ENCODE measurements at places on chromosomes 12 and 14.
A peak's percentile ranks its signal among the peaks of the same experiment; 100 is the strongest.

- no peak for DNase-seq
Measured at GRCh38 chr12:42498549-42499247, 90.8 kb downstream of the PRICKLE1 start.

GRCh38 chr14:50402965-50403364 lies 6.3 kb upstream of the CDKL1 start:
- no peak for DNase-seq

GRCh38 chr12:49783917-49784676 lies 42.7 kb downstream of the TMBIM6 start:
- DNase-seq = no peak

DNA sequence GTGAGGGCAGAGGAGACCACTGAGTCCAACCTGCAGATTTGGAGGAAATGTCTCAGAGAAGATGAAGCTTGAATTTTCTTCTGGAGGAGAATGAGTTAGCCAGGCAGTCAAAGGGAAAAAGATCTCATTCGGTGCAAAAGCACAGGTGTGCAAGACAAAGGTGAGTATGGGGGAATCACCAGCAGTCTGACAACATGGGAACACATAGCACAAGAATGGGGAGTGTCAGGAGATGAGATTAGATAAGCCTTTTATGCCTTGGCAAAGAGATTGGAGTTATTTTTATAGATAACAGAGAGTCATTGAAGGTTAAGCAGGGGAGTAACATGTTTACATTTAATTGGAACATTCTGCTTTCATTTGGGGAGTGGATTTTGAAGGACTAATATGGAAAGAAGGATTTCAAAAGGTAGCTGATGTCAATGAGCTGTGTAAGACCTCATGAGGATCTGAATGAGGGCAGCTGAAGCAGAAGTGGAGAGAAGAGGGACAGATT lies 171.3 kb upstream of the NTF3 start:
- DNase-seq = no peak

GRCh38 chr12:12807970-12808702 lies 5.0 kb upstream of the DDX47 start:
- no peak for DNase-seq

- DNase-seq = peak; percentile 68
Measured at GRCh38 chr14:35964697-35965286, 138.7 kb downstream of the BRMS1L start.

DNA sequence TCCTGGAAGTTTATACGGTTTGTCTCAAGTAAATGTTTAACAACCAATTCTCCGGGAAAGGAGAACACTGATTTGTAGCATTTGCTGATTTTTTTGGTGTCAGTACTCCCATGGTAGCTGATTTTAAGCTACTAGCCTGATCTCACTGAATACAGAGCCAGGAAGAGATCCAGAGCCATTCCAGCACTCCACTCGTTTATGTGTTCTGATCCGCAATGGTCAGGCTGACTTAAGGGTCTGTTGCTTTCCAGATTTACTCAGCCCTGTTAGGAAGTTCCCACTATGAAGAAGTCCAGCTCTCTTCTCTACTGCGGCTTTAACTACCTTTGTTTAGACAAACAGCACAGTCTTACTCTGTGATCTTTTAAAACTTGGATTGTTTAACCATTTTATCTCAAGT lies 38.0 kb upstream of the NID2 start:
- DNase-seq = no peak

DNA sequence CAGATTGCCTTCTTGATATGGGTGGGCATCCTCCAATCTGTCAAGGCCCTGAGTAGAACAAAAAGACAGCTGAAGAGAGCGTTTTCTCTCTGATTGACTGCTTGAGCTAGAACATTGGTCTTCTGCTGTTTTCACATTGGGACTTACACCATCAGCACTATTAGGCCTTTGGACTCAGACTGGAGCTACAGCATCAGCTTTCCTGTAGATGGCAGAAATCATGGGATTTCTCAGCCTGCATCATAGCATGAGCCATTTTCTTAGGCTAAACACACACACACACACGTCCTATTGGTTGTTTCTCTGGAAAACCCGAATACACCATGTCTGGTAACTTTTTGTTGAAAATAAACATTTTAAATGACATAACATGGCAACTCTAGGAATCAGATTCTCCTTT lies 15.8 kb upstream of the PPM1A start:
- DNase-seq = no peak

- DNase-seq = peak; percentile 37
Measured at GRCh38 chr12:46664761-46665287, 161.0 kb downstream of the SLC38A4 start.

DNA sequence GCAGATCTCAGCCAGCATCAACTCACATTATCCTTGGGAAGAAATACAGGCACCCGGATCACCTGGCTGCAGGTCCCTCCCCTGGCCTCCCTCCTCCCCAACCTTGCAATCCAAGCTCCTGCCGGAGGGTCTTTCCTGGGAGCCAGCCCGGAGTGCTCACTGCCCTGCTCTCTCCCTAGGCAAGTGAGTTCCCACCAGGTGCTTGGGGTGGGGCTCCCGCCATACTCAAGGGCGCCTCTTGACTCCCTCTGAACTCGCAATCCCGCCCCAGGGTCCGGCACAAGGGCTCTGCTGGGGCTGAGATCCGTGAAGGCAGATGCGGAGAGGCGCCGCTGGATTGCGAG lies 1.2 kb upstream of the CEP170B start:
- DNase-seq = peak; percentile 57

DNA sequence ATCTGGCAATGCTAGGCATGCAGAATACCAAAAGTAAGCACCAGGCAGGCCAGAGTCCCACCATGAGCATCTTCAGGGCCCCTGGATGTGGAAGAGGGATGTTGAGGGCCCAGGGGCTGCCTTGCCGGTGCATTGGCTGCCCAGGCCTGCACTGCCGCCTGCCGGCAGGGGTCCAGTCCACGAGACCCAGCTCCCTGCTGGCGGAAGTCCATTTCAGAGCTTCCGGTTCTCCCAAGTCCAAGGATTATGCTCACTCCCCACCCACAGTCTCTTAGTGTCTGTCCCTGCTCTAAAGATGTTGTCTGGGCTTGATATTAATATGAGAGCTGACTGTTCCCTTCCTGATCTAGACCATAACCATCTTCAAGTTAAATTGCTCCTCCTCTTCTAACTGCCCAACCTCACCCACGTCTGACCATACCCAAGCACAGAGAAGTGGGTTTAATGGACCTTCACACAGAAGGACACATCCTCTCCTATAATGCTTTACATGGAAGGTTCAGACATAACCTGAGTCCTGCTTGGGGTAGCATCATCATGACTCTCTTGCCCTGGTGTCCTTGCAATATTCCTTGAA lies 117.4 kb downstream of the DAD1 start:
- peak; percentile 66 for DNase-seq

DNA sequence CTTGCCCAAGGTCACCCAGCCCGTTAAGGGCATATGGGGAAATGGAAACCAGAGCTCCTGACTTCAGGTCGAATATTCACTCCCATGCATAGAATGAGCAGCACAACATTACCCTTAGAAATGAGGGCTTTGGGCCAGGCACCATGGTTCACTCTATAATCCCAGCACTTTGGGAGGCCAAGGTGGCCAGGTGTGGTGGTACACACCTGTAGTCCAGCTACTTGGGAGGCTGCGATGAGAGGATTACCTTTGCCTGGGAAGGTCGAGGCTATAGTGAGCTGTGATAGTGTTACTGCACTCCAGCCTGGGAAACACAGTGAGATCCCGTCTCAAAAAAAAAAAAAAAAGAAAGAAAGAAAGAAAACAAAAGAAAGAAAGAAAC lies 341.0 kb upstream of the TMPO start:
- no peak for DNase-seq

GRCh38 chr12:80648881-80649280 lies 58.6 kb upstream of the MYF6 start:
- DNase-seq = no peak

DNA sequence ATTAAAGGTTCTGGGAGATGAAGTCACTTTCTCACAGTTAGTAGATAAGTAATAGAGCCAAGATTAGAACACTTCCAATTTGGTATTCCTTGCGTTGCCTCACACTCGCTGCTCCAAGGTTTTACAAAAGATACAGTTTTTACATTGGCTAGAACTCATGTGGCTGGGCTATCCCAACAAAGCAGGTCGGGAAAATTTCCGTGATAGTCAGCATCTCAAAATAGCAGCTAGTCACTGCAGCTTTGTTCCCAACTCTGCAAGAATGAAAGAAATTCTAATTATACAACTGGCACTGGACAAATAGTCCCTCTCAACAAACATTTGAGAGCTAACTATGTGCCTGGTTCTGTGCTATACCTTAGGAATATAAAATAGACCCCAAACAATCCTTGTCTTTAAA lies 24.6 kb upstream of the PPP1R12A start:
- DNase-seq = no peak

- DNase-seq = no peak
Measured at GRCh38 chr14:93977790-93978581, 1.6 kb upstream of the ASB2 start.

DNA sequence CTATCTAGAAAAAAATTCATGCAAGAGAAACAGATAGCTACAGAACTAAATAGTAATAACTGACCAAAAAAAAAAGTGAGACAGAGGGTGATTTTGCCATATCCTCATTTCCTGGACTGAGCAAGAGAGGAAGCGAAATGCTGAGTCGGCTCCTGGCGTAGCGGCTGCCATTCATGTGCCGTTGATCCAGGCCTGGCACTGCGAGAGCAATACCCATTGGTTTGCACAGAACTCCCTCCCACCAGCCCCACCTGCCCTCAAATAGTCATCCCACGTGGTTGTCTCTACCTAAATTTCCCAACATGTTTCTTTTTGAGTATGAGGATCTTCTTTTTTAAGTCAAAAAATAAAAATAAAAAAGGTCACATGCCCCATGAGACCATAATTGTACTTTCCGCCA lies 9.4 kb upstream of the WNT5B start:
- no peak for DNase-seq

- DNase-seq = peak; percentile 46
Measured at GRCh38 chr12:103824845-103825244, 16.2 kb downstream of the NT5DC3 start.

GRCh38 chr12:80938397-80938796 lies 663 bp upstream of the LIN7A start:
- no peak for DNase-seq

- DNase-seq = no peak
Measured at GRCh38 chr12:46134205-46134811, 134.5 kb downstream of the SLC38A1 start.

DNA sequence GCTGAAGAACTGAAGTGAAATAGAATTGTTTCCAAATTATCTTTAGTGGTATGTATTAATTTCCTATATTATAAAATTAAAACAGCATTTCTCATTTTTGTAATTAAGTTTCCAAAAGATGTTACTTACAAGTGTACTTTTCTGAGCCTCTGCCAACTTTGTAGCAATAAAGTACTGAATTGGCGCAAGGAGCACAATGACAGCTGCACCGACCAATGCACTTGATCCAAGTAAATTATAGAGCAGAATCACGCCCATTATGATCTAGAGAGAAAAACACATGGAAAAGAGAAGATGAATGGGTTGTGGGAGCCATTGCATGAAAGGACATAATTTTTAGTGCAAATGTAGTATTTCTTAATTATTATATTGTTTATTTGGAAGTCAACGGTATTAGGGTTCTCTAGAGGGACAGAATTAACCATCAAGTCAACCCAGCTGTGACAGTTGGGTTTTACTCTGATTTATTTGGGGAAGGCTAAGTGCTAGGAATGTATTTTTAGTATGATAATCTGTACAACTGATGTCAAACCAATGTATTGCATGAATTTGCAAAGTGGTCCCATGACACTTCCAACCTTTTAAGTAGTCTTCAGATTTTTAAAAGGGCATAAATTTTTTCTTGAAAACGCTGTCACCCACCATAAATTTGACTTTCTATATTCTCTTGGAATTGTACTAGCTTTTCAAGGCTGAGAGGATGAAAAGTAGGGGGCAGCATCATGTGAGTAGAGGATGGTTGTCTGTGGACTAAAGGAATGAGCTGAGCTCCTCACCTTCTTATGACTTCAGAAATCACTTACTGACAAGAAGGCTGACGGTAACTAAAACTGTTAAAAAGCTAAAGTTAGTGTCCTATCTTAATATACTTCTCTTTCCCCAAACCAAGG lies 33.0 kb downstream of the ABCC9 start:
- no peak for DNase-seq

GRCh38 chr12:27747111-27747820 lies 32.8 kb upstream of the KLHL42 start:
- DNase-seq = no peak

- peak; percentile 86 for DNase-seq
Measured at GRCh38 chr12:95446506-95446900, 27.4 kb upstream of the METAP2 start.

DNA sequence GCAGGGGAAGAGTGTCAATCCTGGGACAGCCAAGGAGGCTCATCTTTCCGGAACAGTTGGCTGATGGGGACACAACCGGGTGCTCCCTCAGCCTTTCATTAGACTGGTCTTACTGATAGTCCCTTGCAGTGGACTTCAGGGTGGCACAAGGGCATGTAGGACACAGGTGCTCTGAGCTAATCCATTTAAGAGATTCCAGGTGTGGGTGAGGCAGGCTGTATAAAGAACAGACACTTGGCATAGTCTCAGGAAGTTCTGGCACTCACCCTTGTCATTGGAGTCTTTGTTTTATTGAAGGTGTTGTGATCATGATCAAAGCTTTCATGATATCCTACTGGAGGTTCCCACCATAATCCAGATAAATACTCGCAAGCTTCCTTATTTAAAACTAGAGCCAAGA lies 341.6 kb downstream of the EMP1 start:
- no peak for DNase-seq

DNA sequence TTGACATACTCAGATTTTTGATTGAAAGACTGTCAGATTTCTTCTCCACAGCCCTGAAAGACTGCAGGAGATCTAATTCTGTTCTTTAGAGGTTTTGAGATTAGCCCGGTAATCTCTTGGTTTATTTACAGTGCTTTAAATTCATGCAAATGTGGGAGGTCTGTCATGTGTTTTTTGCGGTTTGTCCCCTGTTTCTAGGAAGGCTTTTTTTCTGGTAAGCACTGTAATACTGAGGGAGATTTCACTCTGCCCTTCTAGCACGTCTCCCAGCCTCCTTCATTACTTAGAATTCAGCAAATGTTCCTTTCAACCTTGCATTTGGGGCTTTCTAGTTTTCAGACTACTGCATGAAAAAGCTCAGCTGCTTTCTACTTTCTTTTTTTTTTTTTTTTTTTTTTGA lies 31.1 kb downstream of the GPHN start:
- peak; percentile 21 for DNase-seq

GRCh38 chr12:54701940-54702592 lies 53.9 kb upstream of the DCD start:
- peak; percentile 60 for DNase-seq

DNA sequence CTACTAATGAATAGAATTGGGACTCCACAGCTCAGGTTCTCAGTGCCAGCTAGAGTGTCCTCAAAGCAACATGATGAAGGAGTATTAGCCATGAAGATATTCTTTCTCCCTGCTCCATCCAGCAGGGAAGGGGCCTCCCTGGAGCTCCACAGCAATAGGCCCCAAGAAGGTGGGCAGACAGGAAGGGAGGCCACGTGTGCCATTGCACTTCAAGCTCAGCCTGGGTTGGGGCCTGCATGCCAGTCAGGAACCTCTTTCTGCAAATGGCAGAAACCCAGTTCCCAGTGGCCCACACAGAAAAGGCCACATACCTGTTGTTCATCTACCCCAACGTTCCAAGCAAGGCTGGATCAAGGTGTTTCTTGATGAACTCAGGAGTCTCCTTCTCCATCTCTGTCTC lies 357.5 kb upstream of the SFSWAP start:
- no peak for DNase-seq

GRCh38 chr12:66697404-66697803 lies 18.5 kb upstream of the GRIP1 start:
- no peak for DNase-seq

- DNase-seq = peak; percentile 45
Measured at GRCh38 chr14:30484976-30485375, 74.0 kb upstream of the G2E3 start.
